ENCODE measurements at places on chromosomes 7 and 10.

DNA sequence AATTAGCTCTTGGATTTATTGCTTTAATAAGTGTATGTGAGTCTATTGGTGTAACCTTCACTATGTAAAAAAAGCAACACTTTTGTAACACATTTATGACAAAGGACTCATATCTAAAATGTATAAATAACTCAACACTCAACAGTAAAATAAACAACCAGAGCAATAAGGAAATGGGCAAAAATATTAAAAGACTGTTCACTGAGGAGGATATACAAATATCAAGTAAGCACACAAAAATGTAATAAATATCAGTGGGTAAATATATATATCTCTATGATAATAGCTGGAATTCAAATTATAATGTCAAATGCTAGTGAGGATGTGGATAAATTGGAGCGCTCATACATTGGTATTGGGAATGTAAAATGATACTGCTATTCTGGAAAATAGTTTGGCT lies 53.0 kb downstream of the HDAC9 start:
- DNase-seq = no peak

DNA sequence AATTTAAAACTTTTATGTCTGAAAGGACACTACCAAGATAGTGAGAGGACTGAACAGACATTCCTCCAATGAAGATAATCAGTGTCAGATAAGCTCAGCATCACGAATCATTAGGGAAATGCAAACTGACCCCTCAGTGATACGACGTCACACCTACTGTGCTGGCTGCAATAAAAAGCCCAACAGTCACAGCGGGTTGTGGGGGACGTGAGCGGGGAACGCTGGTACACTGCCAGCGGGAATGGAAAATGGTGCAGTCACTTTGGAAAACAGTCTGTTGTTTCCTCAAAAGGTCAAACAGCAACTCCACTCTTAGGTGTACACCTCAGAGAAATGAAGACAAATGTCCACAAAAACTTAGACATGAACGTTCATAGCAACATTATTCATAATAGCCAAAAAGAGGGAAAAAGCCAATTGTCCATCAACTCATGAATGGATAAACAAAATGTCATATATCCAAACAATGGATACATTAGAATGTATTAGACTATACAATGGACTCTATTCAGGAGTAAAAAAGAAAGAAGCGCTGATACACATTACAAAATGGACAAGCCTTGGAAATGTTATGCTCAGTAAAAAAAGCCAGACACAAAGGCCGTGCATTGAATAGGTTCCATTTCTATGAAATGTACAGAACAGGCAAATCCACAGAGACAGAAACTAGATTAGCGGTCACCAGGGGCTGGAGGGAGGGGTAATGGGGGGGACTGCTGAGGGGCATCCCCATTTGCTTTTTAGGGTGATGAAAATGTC lies 2.4 kb upstream of the ECHS1 start:
- no peak for DNase-seq

GRCh38 chr10:98403812-98404504 lies 11.0 kb downstream of the PYROXD2 start:
- DNase-seq = no peak

DNA sequence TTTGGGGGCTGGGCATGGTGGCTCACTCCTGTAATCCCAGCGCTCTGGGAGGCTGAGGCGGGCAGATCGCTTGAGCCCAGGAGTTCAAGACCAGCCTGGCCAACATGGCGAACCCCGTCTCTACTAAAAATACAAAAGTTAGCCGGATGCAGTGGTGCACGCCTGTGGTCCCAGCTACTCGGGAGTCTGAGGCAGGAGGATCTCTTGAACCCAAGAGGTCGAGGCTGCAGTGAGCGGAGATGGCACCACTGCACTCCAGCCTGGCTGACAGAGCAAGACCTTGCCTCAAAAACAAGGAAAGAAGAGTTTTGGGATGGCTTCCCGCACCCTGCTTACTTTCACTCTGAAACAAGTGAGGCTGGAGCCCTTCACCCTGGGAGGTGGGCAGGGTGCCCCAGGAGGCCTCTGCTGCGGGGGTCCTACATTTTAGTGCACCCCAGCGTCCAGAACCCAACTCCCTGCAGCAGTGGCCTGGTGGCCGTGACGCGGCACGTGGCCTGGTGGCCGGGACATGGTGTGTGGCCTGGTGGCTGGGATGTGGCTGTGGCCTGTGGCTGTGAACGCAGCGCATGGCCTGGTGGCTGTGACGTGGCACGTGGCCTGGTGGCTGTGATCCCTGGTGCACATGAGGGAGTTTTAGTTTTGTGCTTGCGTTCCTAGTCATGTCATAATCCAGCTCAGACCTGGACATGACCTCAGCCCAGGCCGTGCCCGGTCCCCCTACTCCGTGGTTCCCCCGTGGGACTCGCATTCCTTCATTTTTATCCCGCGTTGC lies 9.3 kb downstream of the KNDC1 start:
- DNase-seq = no peak

DNA sequence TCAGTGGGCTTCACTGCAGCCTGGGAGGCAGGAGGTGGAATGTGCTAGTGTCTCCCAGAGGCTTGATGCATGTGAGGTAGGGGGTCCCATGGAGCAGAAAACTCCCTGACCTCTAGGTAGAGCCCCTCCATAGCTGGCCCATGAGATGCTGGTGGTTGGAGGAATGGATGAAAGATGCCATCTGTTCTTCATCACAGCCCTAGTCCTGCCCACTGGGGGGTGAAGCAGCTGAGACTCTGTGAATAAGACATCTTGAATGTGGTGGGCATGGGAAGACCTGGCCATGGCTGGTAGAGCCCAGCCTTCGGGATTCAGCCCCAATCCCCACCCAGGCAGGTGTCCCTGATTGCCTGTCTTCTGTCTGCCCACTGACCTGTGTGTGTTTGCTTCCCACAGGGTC lies 92.5 kb downstream of the COL13A1 start:
- no peak for DNase-seq

GRCh38 chr7:55075464-55076021 lies 56.7 kb downstream of the EGFR start:
- no peak for DNase-seq

- no peak for DNase-seq
Measured at GRCh38 chr10:102188298-102188940, 36.2 kb downstream of the NOLC1 start.

GRCh38 chr10:130808686-130809085 lies 502.8 kb downstream of the TCERG1L start:
- DNase-seq = no peak

DNA sequence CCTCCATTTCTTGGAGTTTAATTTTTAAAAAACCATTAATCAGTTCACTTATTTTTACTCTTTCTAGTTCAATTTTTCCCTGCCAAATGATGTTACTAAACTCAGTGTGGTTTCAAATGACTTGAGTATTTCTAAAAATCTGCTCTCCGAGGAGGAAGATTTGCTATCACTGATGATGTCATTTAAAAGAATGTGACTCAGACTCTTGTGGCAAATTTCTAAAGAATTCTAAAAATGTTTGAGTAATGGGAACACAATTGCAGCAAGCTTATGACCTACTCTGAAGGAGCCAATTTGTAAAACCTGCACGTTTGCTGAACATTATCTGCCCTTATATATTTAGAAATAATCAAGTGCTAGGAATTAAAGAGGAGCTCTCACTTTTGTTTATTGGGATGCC lies 88.6 kb downstream of the SPAG6 start:
- no peak for DNase-seq

DNA sequence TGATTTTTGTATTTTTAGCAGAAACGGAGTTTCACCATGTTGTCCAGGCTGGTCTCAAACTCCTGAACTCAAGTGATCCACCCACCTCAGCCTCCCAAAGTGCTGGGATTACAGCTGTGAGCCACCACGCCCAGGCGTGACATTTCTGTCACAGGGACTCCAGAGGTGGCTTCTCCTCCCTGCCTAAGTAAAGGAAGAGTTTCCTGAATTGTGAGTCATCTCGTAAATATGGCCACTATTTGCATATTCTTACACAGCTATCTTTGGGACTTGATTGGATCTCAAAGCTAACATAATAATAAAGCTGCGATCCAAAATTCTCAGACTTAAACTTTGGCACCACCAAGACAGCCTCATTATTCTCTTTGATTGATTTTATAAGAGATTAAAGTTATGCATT lies 50.1 kb downstream of the ADARB2 start:
- DNase-seq = no peak

GRCh38 chr7:72058579-72058978 lies 353.6 kb downstream of the CALN1 start:
- no peak for DNase-seq

DNA sequence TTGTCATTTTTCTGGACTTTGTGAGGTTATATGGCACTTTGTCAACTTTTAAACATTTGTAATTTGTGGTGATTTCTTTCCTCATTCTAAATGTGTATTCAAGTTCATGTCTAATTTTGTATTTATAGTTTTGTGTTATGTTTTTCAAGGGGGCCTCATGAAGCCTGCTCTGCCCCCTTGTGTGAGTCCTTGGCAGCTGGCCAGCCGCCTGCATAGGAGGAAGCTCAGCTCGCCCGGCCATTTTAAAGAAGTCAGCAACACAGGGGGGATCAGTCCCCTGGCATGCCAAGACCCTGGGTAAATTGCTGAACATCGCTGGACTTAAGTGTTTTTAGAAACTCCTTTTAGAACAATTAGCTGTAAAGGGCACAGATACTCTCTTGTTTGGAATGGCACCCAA lies 123.0 kb downstream of the ANLN start:
- DNase-seq = no peak

DNA sequence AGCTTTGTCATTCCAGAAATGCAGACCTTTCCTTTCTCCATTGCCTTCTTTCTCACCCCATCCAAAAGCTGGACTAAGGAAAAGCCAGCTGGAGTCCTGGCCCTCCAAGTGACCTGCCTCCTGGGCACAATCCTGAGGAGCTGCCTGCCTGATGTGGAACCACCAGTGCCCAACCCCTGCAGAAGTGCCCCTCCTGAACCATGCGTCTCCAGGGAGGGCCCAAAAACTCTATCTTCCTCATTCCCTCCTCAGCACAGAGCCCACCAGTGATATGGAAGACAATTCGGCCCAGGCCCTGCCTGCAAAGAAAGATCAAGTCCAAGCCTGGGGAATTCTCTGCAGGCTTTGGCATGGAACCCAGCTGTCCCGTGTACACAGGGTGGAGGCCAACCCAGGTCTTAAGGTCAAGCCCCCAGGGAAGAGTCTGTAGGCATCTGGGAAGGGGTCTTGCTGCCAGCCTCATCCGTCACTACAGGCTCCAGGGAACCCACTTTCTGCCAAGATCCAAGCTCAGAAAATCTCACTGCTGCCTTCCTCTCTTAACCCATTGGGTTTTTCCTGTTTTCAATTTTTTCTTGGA lies 3.5 kb upstream of the GRID1 start:
- DNase-seq = no peak

GRCh38 chr10:101611096-101611905 lies 23.2 kb downstream of the DPCD start:
- no peak for DNase-seq

- no peak for DNase-seq
Measured at GRCh38 chr7:41679566-41679965, 23.3 kb downstream of the INHBA start.

DNA sequence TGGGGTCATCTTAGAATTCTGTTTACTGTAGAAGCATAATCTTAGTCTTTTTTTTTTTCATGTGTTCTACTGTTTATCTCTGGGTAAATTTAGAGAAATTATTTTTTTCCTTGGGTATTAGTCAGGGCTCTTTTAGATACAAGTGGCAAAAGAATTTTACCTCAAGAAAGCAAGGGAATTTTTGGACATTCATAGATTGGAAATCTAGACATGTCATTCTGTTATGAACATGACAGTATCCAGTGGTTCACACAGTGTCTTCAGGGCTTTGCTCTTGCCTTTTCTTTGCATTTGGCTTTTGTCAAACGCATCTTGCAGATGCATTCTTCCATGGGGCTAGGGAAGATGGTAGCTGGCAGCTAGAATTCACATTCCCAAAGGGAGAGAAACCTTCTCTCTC lies 13.7 kb upstream of the TAS2R41 start:
- no peak for DNase-seq

- no peak for DNase-seq
Measured at GRCh38 chr7:105621176-105621575, 39.9 kb upstream of the EFCAB10 start.

GRCh38 chr10:11177381-11177780 lies 159.7 kb downstream of the CELF2 start:
- DNase-seq = no peak

GRCh38 chr7:156604311-156604710 lies 36.3 kb upstream of the RNF32 start:
- DNase-seq = no peak

DNA sequence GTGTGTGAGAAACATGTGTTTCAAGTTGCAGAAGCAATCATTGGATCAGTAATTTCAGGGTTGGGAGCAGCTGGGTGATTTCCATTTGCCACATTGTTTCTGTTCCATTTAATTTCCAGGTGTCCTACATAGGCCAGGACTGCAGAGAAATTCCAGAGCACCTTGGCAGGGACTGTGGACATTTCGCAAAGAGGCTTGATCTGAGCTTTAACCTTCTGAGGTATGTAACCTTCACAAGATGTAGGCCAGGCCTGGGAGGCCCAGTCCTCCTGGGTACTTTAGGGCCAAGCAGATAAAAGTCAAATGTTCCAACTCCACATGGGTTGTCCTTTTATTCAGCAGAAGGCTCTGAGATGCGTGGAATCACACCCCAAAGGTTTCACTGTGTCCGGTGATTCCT lies 6.9 kb downstream of the LRMDA start:
- no peak for DNase-seq

Data from activated T-cell treated with anti-CD3 and anti-CD28 coated beads for 4 hours (primary cell).